ENCODE measurements at places on chromosomes 3 and 15.

- DNase-seq: no peak
These were observed 190.8 kb downstream of the ADAMTSL3 start for GRCh38 chr15:83844742-83845141.

GRCh38 chr3:196007744-196008335 is 74.0 kb downstream of the TFRC start:
- DNase-seq: no peak

DNA sequence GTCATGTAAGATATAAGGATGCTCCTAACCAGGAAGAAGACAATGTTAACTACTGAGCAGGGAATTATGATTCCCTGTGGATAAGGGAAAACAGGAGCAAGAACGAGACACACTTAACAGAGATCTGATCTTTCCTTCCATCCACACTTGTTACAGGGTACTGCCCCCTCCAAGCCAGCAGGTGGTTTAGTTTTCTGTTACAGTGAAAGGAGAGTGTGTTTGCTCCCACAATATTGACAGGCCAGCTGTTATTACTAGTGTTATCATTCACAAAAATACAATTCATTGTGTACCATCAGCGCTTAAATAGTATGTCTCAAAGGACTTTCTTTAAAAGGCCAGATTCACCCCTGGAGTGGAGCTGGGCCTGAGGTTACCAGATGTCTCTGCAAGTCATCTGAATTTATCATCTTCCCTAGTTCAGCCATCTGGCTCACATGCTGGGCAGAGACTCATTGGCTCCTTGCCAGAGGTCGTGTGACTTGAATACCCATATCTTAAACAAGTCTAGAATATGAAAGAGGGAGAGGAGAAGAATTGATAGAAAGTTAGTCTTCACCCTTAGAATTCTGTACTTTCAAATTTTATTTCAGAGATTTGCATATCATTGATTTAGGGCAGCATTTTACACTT is 16.8 kb upstream of the FMN1 start:
- no peak for DNase-seq

- no peak for DNase-seq
These were observed 5.2 kb downstream of the SNX1 start for GRCh38 chr15:64100958-64101357.

DNA sequence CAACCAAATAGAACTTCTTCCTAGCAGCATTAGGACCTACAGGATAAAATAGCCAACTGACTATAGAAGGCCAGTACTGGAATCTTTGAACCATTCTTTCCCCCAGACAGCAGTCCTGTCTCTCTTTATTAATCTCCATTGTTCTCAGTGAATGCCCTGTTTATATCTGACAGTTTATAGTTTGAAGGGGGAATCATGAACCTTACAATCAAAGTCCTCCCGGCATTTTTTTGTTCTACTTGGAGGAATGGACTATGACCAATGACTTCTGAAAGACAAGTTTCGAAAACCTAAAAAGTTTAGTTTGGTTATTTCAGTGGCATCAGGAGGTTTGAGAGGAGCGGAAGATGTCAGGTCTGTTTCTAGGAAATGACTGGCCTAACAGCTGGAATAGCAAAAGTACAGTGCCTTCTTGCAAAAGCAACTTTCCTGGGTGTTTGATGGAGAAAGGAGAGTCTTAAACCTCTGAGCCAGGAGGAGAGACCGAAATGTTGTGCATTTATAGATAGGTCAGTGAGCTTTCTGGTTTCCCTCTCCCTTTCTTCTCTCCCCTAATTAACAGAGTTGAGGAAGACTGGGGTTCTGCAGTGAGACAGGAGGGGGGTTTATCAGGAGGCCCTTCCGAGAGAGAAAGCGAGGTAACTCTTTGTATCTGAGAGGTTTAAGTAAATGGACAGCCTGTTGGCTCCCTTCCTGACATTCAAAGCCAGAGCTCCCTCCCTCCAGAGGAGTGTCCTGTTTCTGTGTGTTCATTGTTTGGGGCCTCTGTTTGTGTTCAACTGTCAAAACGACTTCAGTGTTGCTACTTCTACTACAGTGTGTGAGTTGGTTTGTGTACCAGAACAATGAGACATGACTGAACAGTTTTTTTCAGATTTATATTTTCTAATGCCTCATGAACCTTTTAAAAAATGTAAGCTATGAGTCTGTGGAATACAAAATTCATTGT is 383.0 kb upstream of the RARB start:
- no peak for DNase-seq

DNA sequence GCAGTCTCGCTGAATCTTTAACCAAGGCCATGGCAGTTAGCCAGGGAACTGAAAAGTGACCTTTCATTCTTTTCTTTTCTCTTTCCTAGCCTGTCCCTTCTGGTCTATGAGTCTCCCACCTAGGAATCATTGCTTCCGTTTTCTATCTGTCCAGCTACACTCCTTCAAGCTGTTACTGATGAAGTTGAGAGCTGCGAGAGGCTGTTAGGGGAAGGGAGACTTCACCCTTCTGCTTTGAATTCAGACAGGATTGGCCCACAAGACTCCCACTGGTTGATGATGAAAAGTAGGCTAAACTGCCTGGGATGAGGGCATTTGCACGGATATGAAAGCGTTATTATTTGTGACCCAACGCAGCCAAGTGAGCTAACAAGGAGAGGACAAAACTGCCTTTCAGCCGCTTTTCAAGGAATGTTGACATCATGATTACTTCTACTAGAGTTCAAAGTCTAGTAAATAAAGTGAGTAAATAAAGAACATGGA is 30.2 kb downstream of the EIF4E3 start:
- DNase-seq: no peak

DNA sequence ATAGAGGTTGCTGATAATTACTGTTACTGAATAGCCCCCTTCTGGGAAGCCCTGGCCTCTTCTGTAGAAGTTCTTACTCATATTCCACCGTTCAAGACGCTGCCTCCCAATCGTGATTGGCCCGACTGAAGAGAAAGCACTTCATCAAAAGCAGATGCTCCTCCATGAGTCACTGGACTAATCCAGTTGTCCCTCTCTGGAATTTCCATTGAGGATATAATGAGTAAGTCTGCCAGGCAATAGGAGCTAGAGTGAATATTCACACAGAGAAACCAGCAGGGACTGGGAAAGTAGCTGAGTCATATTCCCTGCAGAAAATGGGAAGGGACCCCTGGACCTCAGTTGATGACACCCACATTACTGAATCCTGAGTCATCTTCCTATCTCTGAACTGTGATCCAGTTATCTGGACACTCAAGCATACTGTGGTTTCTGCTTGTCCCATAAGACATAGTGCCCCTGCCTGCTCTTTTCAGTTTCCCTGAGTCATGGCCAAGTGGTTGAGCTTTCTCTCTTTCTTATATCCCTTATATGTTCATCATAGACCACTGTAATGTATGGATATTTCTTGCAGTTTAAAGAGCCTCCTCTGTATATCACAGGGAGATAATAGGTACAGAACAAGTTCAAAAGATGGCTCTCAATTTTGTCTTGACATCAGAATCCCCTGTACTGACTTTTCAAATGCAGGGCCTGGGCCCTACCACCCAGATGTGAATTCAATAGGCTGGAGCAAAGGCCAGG is 151.2 kb upstream of the CDIN1 start:
- DNase-seq: no peak

- DNase-seq: no peak
These were observed 9.7 kb downstream of the ITIH4 start for GRCh38 chr3:52820736-52821135.

GRCh38 chr3:141498598-141499223 is 11.9 kb downstream of the RASA2 start:
- DNase-seq: peak; percentile 85

GRCh38 chr15:51139091-51139490 is 44.4 kb upstream of the TNFAIP8L3 start:
- no peak for DNase-seq

DNA sequence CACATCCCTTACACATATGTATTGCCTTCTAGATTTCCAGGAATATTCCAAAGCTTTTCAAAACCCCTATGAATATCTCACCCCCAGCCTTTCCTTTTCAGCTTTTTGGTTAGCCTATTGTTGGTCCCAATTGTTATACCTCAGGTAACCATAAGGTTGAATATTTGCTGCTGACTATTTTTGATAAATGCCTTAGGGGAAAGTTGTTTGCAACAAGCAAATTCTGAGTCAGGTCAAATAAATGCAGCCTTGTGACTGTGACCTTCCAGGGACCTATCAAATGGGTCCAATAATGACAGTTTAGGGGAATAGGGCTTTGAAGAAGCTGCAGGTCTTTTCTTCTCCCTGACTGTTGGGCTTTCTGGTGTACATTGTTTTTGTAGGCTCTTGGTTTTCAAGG is 699.7 kb downstream of the NTRK3 start:
- DNase-seq: no peak

GRCh38 chr15:39976291-39977274 is 42.7 kb downstream of the EIF2AK4 start:
- no peak for DNase-seq

DNA sequence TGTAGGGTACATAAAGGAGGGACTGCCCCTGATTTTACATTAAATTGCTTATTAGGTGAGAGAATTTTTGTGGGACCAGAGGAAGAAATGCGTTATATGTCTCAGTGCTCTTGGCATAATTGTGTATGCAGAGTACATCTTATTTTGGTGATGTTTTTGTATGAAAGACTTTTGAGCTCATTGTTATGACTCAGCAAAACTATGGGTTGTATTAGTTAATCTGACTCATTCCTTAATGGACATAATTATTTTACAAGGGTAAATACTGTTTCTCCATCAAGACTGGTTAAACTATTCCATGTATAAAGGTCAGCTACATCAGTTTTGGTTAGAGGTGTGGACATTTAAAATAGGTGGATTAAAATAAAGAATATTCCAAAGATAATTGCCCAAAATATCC is 156.8 kb downstream of the ALCAM start:
- no peak for DNase-seq

GRCh38 chr15:87498560-87498959 is 758.0 kb downstream of the NTRK3 start:
- DNase-seq: no peak

DNA sequence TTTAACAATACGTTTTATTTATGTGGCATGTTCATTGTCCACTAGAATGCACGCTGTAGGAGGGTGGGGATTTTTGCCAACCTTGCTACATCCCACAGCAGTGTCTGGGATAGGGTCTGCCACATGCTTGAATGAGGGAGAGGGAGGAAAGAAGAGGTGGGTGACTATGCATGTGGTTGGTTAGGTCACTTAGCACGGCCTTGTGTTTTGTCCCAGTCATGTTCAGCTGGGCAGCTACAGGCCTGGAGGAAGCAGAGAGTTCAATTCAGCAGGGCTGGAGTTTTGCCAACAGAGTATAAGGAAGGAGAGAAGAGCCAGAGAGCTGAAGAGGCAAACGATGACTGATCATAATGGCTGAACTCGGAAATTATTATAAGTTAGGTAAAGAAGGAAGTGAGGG is 268.4 kb upstream of the NSMCE3 start:
- DNase-seq: no peak

DNA sequence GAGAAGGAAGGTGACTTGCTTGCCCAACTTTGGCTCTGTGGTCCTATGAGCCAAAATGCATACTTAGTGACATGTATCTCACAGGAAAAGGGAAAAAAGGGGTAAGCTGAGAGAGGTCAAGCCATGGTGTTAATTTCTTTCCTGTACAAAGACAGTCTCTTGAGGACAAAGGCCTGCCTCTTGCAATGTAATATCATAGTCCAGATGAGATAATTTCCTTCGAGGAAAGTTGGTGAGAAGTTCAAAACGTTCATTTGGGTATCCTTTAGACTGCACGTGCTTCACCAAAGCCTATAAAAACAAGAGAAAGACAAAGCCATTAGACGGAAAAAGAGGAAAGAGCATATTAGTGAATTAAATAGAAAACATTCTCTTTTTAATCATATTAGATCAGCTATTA is 18.4 kb upstream of the TM4SF19 start:
- DNase-seq: no peak

GRCh38 chr3:139111392-139112229 is 66.9 kb upstream of the PRR23C start:
- DNase-seq: no peak

- no peak for DNase-seq
These were observed 154.5 kb upstream of the STT3B start for GRCh38 chr3:31378231-31378630.

GRCh38 chr3:102123590-102124190 is 274.4 kb downstream of the NFKBIZ start:
- DNase-seq: no peak

DNA sequence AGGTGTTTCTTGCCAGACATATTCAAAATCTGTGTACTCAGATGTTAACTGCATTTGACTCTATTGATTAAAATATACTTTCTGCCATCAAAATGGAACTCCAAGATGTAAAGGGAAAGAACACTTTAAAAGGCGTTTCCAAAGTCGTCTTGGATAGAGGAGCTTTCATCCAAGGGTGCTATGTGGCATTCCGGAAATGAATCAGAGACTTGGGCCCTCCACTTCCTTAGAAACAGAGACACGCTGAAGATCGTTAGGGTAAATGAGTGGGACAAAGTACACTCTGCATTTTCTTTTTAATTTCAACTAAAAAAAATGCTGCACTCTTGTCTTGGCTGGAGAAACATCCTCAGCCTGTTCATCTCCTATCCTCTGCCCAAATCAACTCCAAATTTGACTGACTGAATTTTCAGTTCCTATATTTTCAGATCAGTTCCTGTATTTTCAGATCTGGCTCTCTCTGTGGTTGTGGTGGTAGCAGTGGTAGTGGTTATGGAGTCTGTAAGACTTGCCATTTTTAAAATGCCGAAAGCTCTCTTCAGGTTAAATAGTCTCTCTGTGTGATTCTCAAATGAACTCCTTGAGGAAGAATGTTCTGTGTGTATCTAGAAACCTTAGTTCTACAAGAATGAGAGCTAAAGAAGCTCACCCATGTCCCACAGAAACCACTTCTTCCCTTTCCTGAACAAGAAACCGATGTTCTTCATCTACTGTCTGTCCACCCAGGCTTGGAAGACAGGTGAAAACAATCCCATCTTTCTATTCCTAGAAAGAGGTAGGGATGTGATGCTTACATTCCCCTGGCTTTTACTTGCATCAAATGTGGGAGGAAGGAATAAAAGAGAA is 156.8 kb upstream of the ICE2 start:
- DNase-seq: peak; percentile 25

DNA sequence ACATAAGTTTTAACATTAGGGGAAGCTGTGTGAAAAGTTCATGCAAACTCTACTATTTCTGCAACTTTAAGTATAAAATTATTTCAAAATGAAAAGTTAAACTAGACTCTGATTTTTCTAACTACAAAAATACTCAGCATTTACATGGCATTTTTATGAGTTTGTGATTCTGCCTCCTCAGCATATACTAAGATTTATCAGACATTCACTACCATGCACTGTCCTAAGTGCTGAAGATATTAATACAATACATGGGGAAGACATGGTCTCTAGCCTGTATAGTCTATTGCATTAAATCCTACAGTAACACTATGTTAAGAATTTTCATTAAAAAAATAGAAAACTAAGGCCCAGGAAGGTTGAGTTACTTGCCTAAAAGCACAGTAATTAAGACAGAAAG is 80.7 kb downstream of the ZNF148 start:
- no peak for DNase-seq

DNA sequence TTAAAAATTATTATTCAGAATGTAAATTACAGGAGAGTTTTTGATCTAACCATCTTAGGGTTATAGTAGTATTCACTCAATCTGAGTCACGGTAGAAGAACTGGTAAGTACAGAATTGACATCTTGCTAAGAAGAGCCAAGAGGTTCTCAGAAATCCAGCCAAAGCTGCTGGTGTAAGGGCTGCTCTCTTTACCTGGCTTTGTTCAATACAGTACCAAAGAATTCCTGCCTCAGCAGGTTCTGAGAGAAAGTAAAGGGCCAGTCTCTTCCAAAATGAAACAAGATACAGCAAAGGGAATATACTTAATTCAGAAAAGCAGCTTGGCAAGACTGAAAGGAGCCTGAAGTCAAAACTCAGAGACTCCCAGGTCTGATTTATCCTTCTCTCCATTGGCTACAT is 193.1 kb downstream of the TNIK start:
- DNase-seq: no peak

Measured in SIG-M5 (cell line).